ENCODE measurements at places on chromosomes 7 and 10.

DNA sequence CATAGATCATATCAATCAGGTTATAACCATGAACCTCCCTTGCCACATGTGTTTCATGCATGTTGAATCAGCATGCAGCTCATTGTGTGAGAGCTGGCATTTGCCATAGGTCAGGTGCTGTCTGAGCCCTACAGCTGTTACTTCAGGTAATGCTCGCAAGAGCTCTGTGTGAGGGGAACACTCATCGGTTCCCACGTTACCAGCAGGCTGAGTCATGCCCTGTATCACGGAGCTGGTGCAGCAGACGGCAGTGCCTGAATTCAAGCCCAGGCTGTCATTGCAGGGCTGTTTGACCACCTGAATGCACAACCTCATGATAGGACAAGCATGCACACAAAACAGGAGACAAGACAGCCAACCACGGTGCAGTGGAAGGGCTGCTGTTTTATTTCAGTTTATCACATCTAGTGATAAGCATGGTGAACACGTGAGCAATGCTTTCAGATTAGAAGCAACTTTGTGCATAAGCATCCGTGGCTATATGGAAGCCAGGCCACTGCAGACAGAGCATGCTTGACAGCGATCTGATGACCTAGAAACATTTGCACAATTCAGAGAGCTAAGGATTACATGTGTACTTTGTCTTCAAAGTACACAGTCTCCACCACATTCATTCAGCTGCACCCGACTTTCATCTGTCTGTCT is 56.4 kb upstream of the PFKP start:
- DNase-seq: no peak

DNA sequence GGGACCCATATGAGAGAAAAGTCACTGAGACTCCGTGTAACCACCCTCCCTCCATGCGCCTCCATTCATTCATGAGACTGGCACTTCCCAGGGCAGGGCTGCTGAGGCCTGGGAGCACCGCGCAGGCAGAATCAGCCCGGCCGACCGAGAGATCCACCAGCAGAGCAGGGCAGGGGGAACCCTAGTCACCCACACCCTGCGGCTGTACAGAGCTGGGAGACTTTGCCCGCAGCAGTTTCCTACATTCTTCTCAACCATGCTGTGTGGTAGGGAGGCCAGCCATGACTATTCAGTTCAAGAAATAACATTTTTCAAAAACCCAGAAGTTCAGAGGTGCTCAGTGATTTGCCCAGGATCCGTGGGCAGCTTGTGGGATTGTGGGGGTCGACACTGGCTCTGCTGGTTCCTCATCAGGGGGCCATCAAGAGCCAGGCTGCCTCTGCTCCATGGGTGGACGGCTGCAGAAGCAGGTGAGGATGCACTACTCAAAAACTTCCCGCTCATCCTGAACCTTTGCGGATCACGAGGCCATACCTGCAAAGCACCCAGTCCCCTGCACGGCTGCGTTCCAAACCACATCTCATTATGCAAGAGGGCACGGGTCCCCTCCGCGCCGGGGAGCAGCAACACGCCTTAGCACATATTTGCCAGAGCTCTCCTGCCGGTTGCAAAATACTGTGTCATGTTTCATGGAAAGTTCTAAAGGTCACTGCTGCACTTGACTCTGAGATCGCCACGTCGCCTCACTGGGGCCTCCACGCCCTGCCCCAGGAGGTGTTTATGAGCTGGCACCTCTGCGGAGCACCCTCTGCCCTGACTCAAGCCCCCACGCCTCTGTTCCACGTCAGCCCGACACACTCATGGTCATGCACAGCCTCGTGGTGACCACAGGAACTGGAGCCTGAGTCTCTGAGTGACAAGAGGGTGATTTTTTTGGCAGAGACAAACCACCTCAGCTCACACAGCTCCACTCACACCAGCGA is 132.0 kb downstream of the PRKAG2 start:
- DNase-seq: peak; percentile 6

GRCh38 chr10:15324611-15325010 is 46.5 kb downstream of the FAM171A1 start:
- no peak for DNase-seq

DNA sequence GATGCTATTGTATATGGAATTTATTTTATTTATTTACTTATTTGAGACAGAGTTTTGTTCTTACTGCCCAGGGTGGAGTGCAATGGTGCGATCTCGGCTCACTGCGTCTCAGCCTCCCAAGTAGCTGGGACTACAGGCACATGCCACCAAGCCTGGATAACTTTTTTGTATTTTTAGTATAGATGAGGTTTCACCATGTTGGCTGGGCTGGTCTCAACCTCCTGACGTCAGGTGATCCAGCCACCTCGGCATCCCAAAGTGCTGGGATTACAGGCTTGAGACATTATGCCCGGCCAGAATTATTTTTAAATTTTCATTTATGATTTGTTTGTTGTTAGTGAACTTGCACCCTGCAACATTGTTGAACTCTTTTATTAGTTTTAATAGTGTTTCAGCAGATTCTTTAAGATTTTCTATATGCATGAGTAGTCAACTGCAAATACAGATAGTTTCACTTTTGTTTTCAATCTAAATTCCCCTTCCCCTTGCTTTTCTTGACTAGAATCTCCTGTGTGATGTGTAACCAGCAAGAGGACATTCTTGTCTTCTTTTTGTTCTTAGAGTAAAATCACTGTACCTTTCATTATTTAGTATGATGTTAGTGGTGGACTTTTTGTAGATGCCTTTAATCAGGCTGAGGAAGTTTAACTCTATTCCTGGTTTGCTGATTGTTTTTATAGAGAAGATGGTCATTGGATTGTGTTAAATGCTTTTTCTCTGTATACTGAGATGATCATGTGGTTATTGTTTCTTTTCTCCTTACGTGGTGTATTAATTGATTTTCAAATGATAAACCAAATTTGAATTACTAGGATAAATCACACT is 27.8 kb downstream of the ZNF33A start:
- DNase-seq: no peak

DNA sequence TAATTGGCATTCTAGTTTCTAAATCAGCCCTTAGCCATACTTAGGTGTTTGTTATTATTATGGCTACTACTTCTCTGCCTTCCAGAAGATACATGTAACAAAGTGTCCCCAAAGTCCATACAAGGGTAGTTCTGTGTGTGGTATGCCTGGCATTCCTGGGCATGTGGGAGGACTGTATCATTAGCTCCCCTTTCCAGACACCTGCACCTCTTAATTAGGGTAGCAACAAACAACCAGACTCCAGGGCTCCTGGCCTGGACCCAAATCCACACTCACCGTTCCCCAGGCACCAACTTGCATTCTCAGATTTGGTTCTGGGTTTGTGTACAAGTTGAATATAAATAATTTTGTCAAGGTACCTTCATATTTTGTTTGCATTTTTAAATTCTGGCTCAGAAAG is 15.5 kb upstream of the CALD1 start:
- DNase-seq: no peak

DNA sequence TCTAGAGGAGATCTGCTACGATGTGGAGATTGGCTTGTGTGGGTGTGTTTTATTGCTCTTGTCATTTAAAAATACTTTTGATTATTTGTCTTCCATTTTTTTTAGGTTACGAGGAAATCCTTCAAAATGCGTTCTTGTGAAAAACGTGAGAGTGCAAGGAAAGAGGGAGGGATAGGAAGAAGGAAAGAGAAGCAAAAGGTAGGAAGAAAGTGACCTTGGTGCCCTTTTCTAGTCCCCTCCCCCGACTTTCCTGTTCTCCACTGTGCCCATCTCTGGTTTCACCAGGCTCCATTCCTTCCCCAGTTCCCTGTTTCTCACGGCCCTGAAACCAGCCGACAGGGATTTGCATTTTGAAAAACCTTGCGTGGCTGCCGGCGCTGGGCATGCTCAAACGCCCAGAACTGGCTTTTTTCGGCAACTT is 506 bp upstream of the GNAI1 start:
- peak; percentile 9 for DNase-seq

All from NCI-H510A treated with DMSO at 0.1 percent for 48 hours (cell line).